ENCODE measurements at places on chromosomes 5 and 9. TPM values are rescaled to one million over a fixed set of nuclear protein-coding genes. Genes with fewer than 3 reads are reported as not detected.

- DNase-seq, result no peak
These were observed 81.8 kb upstream of the FAM120A start for GRCh38 chr9:93369686-93370085.

- DNase-seq, result no peak
These were observed 14.6 kb upstream of the F2RL1 start for GRCh38 chr5:76804266-76804665.

GRCh38 chr5:81164936-81165335 lies 68.2 kb upstream of the CKMT2 start:
- DNase-seq, result no peak

- no peak for DNase-seq
These were observed 404.8 kb downstream of the MAN2A1 start for GRCh38 chr5:110094548-110094947.

- DNase-seq, result no peak
These were observed 372.9 kb downstream of the OSTF1 start for GRCh38 chr9:75461183-75461582.

DNA sequence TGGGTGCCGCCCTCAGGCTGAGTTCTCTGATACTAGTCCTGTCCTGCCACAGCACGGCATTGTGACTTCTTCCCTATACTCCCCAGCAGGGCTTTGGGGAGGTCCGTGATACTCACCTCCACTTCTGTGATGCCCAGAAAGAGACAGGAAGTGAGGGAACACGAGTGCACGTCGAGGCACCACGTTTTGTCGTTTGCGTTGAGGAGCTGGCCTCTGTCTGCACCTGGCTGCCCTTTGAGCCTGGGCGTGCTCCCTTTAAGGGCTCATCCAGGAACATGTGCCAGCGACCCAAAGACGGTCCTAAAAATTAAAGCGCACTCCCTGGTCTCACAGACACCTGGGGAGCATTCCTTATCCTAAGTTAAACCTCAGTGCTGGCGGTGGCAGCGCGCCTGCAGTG lies 8.7 kb upstream of the IRX4 start:
- DNase-seq, result no peak

- DNase-seq, result no peak
These were observed 42.7 kb downstream of the ASS1 start for GRCh38 chr9:130487500-130487899.

DNA sequence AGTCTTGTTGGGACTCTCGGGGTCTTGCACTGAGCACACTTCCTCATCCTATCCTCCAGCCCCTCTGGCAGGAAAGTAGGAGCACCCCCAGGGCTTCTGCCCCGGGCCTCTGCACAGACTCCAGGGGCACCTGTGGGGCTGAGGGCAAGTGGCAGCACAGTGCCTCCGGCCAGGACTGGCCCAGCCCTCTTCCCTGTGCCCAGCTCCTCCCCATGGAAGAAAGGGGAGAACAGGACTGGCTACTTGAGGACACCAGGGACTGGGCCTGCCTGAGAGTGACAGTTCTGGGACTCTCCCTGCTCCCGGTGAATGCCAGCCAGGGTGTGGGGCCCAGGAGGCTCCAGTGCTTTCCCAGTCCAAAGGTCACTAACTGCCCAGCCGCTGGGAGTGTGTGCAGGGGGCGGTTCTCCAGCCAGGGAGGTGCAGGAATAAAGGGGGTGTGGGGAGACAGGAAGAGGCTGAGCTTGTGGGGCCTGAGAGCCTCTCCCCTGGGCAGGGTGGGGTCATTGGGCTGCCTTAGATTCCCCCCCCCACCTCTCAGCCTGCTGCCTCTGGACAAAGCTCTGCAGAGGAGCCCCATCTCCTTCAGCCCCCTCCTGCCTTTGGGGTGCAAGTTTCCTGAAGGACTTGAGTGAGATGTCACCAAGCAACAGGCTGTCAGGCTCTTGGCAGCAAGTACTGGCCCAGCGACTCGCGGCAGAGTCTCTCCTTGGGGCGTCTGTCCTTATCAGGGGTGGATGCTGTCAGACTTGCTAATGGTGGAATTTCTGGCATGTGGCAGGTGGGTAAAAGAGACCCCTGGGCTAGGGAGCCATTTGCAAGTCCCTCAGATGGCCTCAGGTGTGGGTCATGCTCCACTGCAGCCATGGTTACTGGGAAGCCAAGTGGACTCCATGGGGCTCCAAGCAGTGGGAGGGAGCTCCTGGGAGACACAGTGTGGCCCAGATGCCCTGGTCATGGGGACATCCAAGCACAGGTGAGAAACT lies 19.1 kb upstream of the JADE2 start:
- DNase-seq, result no peak

DNA sequence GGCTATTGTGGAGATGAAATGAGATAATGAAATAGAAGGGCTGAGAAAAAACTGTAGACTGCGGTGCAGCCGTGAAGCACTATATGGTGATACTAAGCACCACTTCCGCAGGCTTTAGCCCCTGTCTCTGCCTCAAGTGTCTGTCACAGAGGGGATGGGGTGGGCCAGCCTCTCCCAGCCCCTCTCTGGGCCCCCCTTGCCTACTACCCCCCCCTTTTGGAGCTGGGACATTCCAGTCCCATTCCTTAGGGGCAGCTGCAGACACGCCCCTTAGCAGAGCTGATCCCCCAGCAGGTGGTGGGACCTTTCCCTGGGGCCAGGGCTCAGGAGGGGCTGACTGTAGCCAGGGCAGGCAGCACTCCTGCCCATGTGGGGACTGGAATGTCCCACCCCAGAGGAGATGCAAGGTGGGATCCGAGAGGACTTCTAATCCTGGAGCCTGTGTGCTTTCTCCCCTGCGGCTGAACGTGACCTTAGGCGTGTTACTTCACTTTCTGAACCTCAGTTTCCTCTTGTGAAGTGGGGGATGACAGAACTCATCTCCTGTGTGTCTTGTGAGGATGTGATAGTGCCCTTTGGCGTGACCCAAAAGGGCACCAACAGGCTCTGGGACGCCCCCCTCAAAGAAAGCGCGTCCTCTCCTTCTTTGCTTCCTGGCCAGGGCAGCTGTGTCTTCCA lies 1.9 kb downstream of the N4BP3 start:
- no peak for DNase-seq

DNA sequence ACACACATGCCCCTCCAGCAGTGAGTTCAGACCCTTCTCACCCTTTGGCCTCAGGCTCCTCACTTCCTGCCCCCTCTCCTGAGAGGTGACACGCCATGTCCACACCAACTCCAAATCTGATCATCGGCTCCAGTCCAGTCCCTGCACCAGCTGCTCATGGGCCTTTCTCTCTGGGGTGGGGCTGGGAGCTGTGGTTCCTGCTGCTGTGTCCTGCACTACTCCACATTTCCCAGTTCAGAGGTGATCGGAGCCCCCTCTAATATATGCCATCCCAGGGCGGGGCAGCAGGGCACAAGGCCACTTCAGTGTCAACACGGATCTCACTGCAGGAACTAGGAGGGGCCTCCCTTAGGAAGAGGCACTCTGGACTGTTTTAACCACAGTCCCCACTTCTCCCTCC lies 91.5 kb downstream of the ADAMTS2 start:
- DNase-seq, result peak; percentile 1

DNA sequence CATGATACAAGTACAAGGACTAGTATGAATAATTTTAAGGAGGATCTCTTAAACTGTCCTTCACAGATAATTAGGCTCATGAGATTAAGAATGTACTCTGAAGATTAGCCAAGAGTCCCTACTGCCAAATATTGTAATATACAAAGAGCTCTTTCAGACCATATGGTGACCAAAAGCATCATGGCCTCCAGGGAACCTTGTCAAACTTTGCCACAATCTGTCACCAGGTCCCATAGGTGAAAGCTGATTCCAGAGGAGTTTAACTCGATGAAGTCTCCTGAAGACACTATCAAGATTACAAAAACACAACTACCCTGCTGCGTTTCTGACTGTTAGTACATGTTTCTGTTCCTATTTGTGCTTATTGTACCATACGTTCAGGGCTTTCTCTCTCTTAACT lies 395.4 kb upstream of the ITGA1 start:
- DNase-seq, result no peak

DNA sequence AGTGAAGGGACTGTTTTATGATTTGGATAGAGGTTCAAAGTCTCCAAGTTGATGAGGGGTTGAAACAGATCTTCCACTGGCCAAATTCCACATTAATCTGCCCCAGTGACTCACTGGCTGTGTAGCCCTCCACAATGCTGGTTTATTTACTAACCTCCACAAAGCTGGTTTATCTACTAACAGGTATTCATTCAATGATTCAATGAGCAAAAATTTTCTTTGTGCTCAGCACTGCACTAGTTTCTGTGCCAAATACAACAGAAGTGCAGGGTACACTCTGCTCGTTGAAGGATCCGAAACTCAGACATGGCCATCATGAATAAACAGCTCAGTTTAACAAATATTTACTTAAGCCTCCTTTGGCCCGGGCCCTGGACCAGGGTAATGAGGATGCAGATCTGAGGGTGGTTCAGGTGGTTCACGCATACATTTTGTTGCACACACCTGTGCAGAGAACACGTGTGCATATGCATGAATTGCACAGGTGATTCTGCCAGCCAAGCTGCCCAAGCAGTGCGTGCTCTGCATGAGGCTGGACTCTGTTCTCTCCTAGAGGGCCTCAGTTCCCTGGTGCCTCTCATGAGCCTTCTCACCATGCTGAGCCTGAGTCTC lies 71.0 kb downstream of the SH3PXD2B start:
- DNase-seq, result no peak

GRCh38 chr5:173786286-173787187 lies 101.6 kb upstream of the CPEB4 start:
- no peak for DNase-seq

GRCh38 chr9:14989811-14990210 lies 79.6 kb upstream of the FREM1 start:
- no peak for DNase-seq

DNA sequence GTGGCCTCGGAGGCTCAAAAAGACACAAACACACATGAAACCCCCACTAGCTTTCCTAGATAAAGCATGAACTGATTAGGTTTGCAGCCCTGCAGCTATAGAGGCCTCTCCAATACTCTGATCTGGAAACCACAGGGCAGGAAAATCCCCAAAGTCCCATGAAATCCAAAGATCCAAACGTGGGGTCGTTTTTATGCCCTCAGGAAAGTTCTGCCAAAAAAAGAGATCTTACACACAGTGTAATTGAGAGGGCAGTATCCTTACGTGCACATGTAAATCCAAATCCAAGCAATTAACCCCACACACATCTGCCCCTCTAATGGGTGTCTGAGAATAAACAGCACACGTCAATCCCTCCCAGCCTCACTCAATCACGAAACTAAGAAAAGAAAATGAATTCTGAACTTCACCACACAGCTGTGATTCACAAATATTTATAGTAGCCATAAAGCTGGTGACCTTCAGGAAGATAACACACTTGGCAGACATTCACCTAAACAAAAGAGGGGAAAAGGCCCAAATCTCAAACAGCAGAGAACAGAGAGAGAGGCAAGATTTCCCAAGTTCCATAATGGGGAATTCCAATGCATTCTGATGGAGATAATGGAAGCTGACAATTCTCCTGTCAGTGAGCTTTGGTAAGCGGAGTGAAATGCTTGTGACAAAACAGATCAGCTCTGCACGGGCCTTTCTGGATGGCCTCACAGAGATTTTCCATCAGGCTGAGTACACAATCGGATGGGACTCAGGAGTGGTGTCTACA lies 114.2 kb downstream of the SEMA5A start:
- DNase-seq, result no peak

GRCh38 chr9:136808806-136809158 lies 1.0 kb downstream of the RABL6 start:
- DNase-seq, result no peak

DNA sequence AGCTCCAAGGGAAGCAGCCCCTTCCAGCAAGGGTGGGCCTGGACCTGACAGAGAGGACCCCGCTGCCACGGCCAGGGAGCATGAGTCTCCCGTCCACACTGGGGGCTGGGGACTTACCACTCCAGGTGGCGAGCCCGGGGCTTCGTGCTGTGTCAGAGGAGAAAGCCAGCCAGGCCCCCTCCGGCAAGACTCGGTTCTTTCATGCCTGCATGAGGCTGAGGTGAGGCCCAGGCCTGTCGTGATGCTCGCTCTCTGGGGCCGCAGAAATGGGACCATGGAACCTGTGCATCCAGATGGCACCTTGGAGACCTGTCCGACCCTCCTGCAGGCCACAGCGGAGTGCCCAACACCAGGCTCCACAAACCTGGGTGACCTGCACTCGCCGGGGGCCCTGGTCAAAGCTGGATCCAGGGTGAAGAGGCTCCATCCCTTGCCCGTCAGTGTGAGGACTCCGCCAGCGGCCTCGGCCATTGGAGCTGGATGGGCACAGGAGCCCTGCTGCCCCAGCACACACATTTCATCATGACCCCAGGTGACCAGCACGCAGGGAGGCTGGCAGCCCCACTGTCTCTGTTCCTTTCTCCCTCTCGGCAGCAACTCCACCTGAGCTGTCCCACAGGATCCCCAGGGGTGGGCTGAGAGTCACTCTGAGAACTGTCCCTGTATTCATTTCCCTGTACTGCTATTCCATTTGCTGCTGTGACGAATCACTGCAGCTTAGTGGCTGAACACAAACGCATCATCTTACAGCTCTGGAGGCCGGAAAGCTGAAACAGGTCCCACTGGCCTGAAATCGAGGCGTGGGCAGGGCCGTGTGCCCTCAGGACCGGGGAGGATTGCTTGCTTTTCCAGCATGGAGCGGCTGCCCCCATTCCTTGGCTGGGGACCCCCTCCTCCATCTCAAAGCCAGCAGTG lies 24.4 kb downstream of the SLC6A18 start:
- no peak for DNase-seq

DNA sequence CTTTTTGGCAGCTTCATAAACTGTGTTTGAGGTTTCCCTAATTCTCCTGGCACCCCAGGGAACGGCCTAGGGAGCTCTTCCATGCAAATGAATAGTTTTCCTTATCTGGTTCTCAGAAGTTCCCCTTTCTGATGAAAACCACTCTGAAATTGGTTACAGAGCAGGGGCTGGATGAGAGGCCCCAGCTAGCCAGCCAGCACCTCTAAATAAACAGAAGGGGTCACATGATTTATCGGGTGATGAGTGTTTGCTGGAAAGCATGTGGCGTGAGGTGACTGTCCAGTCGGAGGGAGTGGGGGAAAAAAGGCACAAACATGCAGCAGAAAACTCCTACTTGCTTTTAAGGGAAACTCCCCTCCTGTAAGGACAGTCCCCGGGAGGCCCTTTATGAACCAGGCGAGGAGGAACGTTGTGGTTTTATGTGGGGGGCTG lies 261.2 kb upstream of the ANKRD55 start:
- DNase-seq, result no peak

- peak; percentile 29 for DNase-seq
These were observed 10.7 kb upstream of the SLC22A4 start for GRCh38 chr5:132283423-132284043.

GRCh38 chr9:8428389-8428788 lies 628.8 kb upstream of the DMAC1 start:
- no peak for DNase-seq

GRCh38 chr5:52783226-52783959 lies 4.3 kb upstream of the ITGA1 start:
- DNase-seq, result no peak

ADAMTS19 gene
- 1.2 TPM for total RNA-seq

IRGM gene
- total RNA-seq, result not detected

WDR38 gene
- total RNA-seq, result 1.9 TPM

NDUFS4 gene
- 63.2 TPM for total RNA-seq

THBS4 gene
- 6.7 TPM for total RNA-seq

RGS7BP gene
- 3.9 TPM for total RNA-seq

TLR4 gene
- total RNA-seq, result 29.5 TPM

EGFL7 gene
- 179 TPM for total RNA-seq

GRAMD2B gene
- total RNA-seq, result 91.5 TPM

GOLGA2 gene
- 174 TPM for total RNA-seq

ADGRD2 gene
- total RNA-seq, result not detected
